Activated CD8-positive, alpha-beta memory T cell treated with anti-CD3 and anti-CD28 coated beads, Interleukin-2, amount 50 U/mL, for 48 hours (primary cell): ENCODE measurements at places on chromosomes 3 and 15.

GRCh38 chr15:74327756-74328155 lies 39.7 kb downstream of the CYP11A1 start:
- DNase-seq, result no peak

- DNase-seq, result no peak
These were observed 28.5 kb downstream of the RTP4 start for GRCh38 chr3:187396661-187397060.

DNA sequence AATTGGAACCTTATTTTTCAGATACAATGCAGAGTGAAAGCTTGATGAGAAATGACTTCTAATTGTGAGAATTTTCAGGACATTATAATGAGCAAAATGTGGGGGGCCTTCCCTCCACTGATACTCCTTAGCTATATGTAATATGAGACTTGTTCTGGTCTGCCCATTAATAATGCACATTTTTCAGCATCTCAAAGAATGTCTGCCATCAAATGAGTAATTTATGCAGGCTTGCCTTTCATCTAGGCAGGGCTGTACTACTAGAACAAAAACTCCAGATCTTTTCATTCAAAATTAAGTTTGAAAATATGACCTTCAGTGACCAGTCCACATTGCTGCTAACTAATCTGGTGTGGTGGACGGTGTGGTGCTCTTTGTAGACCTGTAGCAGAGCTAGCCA lies 127.4 kb downstream of the LRTM1 start:
- DNase-seq, result no peak

- DNase-seq, result no peak
These were observed 62.4 kb downstream of the MBNL1 start for GRCh38 chr3:152331018-152331541.

- no peak for DNase-seq
These were observed 38.4 kb downstream of the ITPR1 start for GRCh38 chr3:4531478-4532025.

DNA sequence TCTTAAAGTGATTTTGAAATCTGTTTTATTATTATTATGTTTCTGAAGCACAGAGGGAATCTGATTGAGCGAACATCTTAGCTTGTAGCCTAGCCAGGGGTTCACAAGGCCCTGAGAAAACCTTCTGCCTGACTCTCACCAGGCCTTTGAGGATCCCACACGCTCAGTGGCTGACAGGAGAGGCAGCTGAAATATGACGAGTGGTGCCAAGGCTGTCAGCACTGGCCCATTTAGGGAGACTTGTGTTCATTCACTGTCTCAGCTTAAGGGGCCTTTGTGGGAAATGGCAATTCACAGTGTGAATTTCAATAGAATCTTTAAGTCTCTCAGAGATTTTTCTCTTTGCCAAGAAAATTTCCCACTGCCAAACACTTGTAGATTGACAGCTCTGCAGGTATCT lies 770.9 kb downstream of the TUSC7 start:
- no peak for DNase-seq

GRCh38 chr3:171646357-171647133 lies 163.7 kb downstream of the PLD1 start:
- DNase-seq, result no peak

- DNase-seq, result no peak
These were observed at the start of gene GREM1 for GRCh38 chr15:32717426-32718226. GREM1 (plus strand) TSS chr15:32718004; CDS start chr15:32730691, 12,687 bp downstream.

DNA sequence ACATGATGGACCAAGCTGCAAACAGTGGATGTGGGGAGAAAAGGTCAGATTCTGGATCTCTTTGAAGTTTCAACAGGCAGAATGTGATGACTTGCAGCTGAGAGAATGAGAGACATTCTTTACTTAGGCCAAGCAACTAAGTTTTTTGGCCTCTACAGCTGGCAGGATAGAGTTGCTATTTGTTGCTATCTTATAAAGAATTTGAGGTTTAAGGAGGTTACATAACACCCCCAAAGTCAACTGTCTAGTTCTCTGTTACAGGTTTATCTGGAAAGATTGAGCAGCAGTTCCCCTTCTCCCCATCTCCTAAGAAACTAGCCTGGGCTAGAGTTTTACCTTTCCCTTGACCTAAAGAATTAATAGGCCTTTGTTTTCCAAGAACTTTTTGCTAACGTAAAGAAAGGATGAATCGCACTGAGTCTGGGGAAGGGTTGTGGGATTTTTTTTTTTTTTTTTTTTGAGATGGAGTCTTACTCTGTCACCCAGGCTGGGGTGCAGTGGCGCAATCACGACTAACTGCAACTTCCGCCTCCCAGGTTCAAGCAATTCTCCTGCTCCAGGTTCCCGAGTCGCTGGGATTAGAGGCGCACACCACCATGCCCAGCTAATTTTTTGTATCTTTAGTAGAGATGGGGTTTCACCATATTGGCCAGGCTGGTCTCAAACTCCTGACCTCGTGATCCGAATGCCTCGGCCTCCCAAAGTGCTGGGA lies 26.6 kb upstream of the SLMAP start:
- no peak for DNase-seq

DNA sequence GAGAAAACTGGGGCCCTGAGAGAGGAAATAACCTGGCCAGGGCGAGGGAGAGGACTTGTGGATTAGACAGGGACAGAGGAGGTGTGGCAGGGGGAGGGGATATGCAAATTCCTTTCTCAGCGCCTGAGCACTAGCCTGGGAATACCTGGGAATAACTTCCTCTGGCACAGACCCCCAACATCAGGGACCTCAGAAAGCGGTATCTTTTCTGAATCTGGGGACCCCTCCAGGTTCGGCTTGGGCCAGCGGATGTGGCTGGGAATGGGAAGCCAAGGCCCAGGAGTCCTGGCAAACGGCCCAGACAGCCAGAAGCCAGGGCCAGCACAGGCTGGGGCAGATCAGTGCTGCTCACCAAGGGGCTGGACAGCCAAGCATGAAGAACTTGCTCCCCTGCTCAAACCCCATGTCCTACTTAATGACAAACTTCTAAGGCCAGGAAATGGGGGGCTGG lies 9.2 kb upstream of the ACSBG1 start:
- DNase-seq, result no peak

DNA sequence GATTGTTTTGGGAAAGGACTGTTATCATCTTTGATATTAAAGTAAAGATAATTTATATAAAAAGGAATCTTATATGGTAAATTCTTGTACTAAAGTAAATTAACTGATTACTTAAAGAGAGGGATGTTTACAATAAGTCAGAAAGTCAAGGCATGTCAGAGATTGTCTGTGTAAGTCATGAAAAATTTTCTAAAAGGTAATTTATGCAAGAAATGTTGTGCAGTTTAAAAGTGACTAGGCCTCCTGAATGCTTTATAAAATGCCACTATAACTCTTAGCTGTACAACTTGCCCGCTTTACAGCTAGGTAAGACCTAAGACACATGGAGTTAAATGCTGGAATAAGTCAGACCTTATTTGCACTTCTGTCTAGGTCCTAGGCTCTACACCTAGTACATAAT lies 692.9 kb downstream of the GBE1 start:
- no peak for DNase-seq

- no peak for DNase-seq
These were observed 26.7 kb downstream of the C3orf20 start for GRCh38 chr3:14701676-14702075.

DNA sequence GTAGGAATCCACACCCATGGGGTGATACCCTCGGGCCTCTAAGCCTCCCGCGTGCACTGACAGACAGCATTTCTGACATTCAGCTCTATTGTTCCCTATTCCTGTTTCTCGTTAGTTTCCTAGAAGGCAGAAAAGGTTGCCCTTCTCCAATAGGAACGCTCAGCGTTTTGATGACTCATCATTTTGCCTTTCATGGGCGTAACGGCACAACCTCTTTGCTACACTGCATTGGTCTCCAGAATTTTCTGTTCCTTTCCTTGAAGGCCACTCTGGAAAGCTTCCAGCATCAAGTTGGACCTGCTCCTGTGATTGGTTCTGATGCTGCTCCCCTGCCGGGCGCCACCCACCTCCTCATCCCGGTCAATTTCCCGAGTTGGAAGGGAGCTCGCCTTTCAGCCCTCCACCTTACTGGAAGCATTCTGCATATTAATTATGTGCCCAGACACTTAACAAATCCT lies 13.0 kb upstream of the TNK2 start:
- no peak for DNase-seq

- no peak for DNase-seq
These were observed 488.3 kb upstream of the GOLIM4 start for GRCh38 chr3:168583977-168584376.

- no peak for DNase-seq
These were observed 12.0 kb upstream of the CTXND1 start for GRCh38 chr15:80264031-80264430.

GRCh38 chr3:111980716-111981456 lies 2.1 kb downstream of the ABHD10 start:
- DNase-seq, result no peak

GRCh38 chr3:57983734-57984518 lies 24.3 kb upstream of the FLNB start:
- peak; percentile 61 for DNase-seq

DNA sequence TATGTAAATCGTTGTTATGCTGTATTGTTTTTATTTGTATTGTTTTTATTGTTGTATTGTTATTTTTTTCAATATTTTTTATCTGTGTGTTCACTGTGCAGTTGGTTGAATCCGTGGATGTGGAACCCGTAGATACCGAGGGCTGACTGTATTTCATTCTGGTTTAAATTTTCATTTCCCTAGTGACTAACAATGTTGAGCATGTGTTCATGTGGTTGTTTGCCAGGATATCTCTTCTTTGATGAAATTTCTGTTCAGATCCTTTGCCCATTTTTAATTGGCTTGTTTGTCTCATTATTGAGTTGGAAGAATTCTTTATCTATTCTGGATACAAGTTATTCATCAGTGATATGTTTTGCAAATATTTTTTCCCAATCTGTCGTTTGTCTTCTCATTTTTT lies 29.7 kb downstream of the STOML1 start:
- no peak for DNase-seq

DNA sequence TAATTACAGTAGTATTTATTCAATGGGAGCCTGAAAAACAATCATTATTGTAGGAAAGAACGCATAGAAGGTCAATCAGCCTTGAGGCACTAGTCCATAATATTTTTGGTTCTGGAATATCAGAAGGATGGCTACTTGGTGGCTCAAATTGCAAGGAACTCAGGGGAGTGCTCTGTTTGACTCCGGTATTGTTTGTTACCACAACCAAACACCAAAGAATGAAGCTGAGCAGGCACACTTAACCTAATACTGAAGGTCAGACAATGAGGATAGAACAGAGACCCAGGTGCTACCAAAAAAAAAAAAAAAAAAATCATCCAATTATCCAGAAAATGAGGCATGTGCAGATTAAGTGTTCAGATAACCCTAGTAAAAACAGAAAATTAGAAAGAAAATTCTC lies 11.1 kb upstream of the SATB1 start:
- no peak for DNase-seq

DNA sequence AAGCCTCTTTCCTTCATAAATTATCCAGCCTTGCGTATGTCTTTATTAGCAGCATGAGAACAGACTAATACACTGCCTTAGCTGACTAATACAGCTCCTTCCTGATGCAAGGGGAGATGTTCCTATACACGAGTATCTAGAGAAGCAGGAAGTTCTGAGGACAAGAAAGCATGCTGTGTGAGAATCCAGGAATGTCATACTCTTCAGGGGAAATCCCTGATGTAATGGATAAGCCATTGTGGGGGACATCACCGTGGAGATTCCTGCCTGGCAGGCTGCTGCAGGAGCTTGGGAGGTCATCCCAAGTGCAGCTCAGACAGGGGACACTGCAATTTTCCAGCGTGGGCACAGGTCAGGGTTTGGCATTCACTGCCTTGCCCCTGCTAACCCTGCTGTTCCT lies 476.9 kb downstream of the NR2F2 start:
- no peak for DNase-seq

DNA sequence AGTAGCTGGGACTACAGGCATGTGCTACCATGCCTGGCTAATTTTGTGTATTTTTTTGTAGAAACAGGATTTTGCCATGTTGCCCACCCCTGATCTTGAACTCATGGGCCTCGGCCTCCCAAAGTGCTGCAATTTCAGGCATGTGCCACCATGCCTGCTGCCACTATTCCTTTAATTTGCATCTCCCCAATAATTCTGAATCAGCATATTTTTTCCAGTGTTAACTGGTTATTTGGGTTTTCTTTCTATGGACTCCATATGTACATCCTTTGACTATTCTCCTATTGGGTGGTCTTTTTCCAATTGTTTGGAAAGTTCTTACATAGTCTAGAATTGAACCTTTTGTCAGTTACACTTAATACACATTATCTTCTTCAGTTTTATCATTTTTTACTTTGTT lies 28.1 kb downstream of the HLTF start:
- DNase-seq, result no peak

DNA sequence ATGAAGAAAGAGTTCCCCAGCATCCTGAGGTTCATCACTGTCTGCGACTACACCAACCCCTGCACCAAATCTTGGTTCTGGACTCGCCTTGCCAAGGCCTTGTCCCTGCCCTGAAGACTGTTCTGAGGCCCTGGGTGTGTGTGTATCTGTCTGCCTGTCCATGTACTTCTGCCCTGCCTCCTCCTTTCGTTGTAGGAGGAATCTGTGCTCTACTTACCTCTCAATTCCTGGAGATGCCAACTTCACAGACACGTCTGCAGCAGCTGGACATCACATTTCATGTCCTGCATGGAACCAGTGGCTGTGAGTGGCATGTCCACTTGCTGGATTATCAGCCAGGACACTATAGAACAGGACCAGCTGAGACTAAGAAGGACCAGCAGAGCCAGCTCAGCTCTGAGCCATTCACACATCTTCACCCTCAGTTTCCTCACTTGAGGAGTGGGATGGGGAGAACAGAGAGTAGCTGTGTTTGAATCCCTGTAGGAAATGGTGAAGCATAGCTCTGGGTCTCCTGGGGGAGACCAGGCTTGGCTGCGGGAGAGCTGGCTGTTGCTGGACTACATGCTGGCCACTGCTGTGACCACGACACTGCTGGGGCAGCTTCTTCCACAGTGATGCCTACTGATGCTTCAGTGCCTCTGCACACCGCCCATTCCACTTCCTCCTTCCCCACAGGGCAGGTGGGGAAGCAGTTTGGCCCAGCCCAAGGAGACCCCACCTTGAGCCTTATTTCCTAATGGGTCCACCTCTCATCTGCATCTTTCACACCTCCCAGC lies 2.9 kb downstream of the MYD88 start:
- no peak for DNase-seq

- no peak for DNase-seq
These were observed 413.6 kb upstream of the ARL6 start for GRCh38 chr3:97350971-97351370.

DNA sequence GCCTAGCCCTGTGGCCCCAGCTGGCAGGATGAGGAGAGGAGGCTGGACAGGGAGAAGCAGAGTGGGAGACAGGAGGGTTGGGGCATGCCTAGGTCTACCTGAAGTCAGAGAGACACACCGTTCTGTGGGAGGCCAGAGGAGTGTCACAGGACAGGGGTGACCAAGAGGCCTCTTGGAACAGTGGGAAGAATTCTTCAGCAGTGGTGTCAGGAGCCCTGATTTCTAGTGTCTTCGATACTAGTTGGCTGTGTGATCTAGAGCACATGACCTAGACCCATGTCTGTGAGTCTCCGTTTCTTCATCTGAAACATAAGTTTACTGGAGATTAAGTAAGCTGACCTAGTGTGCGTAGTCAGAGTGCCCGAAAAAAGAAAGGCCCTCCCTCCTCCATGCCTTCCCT lies 92.2 kb downstream of the EEFSEC start:
- DNase-seq, result no peak
